Muscle of arm (tissue), 14 donors: ENCODE measurements at places on chromosomes 11 and 22. TPM values are rescaled to one million over a fixed set of nuclear protein-coding genes. Genes with fewer than 3 reads are reported as not detected.

- DNase-seq, result no peak
These were observed 52.5 kb upstream of the A4GALT start for GRCh38 chr22:42773167-42773566.

- no peak for DNase-seq
These were observed 30.8 kb downstream of the PDGFB start for GRCh38 chr22:39214006-39214382.

GRCh38 chr22:44582016-44582415 is 84.0 kb upstream of the RTL6 start:
- DNase-seq, result no peak

GRCh38 chr11:35326266-35326879 is 93.0 kb downstream of the SLC1A2 start:
- DNase-seq, result no peak

- no peak for DNase-seq
These were observed 19.9 kb downstream of the MADD start for GRCh38 chr11:47289856-47290255.

GRCh38 chr11:86408845-86409244 is 34.2 kb downstream of the CCDC81 start:
- DNase-seq, result no peak

DNA sequence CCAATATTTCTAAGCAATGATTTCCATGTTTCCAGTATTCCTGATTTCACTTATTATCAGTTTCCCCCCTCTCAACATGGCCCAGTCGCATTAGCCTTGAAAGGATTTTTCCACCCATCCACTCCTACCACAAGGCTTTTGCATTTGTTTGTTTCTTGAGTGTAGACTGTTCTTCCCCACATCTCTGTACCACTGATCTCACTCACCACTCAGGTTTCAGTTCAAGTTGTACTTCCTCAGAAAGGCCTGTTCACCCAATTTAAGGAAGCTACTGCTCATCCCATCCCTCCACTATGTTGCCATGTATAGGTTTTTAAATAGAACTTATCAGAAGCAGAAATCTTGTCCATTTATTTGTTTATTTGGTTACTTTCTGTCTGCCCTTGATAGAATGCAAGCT is 472.3 kb downstream of the FAM181B start:
- no peak for DNase-seq

GRCh38 chr11:13140028-13140870 is 131.1 kb downstream of the RASSF10 start:
- DNase-seq, result no peak

DNA sequence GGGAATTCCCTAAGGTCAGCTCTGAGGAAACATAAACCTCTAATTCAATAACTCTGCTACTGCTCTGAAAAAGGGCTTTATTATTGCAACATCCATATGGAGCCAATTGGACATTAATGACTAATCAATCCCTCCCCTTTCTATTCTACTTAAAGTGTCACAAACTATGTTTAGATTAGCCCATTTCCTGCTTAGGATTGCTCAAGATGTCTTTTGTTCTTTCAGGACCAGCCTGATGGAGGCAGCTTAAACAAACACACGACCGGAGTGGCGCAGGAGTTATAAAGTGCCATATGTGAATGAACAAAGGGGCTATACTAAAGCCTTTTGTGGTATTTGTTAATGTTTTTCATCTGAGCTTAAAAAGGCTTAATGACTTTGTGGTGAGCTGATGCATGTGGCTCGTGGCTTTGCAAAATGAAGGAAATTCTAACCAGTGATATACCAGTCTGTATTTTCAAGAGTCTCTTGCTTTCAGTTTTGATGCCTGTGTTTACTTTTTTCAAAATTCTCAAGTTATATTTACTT is 354.4 kb downstream of the SOX6 start:
- no peak for DNase-seq

GRCh38 chr22:20015971-20016733 is 471 bp downstream of the ARVCF start:
- no peak for DNase-seq

- no peak for DNase-seq
These were observed 79.7 kb downstream of the KIRREL3 start for GRCh38 chr11:126920833-126921232.

- no peak for DNase-seq
These were observed 146.8 kb upstream of the TTC12 start for GRCh38 chr11:113167599-113167998.

The AIP gene
- polyA plus RNA-seq, result 34.3 TPM

DNA sequence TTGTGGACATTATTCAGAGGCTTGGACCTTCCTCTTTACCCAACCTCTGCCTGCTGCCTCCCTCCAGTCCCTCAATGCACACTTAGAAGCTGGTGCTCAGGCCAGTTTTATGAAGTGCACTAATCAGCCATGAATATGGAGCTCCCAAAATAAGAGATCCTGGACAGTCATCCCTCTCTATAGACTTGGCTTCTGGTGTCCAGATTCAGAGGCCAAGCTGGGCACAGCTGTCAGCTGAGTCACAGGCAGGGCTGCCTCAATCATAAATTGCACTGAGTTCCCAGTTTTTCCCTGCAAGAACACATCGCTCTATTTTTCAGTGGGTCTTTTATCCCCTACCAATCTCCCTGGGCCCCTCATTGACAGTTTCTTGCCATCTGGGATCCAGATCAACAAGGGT is 161.7 kb upstream of the CADM1 start:
- DNase-seq, result no peak

DNA sequence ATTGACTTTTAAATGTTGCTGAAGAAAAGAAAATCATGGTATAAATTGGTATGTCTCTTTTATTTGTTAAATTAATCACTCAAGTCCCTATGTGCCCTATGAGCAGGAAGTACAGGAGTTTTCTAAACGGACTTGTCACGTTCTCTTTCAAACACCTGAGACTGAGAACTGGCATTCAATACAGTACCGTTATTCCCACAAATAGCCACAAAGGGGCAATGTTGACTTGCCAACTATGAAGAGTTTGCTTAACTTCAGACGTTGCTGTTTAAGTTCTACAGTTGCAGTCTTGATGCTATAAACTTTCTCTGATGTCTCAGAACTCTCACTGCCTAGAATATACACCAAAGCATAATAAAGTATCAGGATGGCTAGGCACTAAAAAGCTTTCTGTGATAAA is 7.6 kb downstream of the OR56A1 start:
- peak; percentile 1 for DNase-seq

DNA sequence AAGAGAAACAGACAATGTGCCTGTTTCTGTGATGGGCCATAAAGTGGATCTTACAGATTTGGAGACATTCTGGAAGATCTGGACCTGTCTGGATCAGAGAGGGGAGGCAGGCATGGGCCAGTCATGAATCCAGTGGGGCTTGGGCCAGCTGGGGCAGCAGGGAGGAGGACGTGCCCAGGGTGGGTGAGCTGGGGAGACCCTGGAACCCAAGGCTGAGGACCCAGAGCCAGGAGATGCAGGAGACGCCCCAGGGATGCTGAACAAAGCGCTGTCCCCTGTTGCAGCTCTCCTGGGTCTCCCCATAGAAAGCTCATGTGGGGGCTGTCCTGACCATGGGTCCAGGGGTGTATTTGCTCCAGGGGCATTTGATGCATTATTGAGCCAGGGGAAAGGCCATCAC is 1.5 kb upstream of the APOBEC3A start:
- no peak for DNase-seq

The PRR33 gene
- polyA plus RNA-seq, result not detected

The WT1 gene
- polyA plus RNA-seq, result not detected

- no peak for DNase-seq
These were observed 68.5 kb downstream of the ARFGAP2 start for GRCh38 chr11:47108214-47108613.

The USH1C gene
- polyA plus RNA-seq, result 0.48 TPM

- DNase-seq, result no peak
These were observed 5.9 kb upstream of the TBX1 start for GRCh38 chr22:19754701-19755144.

- no peak for DNase-seq
These were observed 959 bp upstream of the GP1BB start for GRCh38 chr22:19722178-19722981.

DNA sequence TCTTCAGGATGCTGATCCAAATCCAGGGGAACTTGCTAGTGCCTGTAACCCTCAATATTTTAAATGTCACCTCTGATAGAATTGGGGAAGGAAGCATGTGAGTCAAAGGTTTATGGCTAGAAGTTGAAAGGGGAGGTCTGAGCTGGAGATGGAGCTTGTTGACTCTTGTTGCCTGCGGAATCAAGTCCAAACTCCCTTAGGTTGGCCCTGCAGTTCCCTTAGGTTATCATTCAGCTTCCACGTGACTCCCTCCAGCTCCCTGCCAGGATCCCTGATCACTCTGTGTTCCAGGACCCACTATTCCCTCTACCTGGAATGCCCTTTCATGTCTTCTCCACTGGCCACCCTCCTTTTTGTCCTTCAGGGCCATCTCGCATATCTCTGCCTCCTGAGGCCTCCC is 26.2 kb upstream of the LIPT2 start:
- DNase-seq, result no peak

- DNase-seq, result no peak
These were observed 139.4 kb downstream of the ATG16L2 start for GRCh38 chr11:72953637-72954036.

- DNase-seq, result no peak
These were observed 597 bp upstream of the PLXNB2 start for GRCh38 chr22:50307890-50308596.

DNA sequence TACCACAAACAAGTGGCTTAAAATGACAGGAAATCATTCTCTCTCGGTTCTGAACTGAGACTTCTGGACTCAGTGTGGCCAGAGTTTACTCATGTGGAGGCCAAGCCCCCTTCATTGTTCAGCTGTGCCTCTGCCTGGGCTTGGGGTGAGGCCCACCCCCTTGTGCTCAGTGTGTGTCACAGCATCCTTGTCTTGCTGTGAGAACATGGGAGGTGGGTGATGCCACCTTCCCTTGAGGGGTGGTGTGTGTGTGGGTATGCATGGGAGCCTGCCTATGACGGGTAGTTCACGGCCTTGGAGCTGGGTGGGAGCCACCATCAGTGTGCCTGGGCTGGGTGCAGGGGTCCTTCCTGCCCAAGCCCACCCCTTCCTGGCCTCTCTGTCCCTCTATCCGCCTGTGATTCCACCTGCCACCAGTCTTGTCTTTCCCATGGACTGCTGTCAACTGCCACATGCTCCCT is 101.7 kb downstream of the MORC2 start:
- DNase-seq, result no peak

The TMEM126B gene
- 52.6 TPM for polyA plus RNA-seq

GRCh38 chr22:20503816-20504215 is 3.6 kb upstream of the MED15 start:
- DNase-seq, result no peak

GRCh38 chr11:10305964-10306918 is 1.4 kb downstream of the ADM start:
- no peak for DNase-seq

DNA sequence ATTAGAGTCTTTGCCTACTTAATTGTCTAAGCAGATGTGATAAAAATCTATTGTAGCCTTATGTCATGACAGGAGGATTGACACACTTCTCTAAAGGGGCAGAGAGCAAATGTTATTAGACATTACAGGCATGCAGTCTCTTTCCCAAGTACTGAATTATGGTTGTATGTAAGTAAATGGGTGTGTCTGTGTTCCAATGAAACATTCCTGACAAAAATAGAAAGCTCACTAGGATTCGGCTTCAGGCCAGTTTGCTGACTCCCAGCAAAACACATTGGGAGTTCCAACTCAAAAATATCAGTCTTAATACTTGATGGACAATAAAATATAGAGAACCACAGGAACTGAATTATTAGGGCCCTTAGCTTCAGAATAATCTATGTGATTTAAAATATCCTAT is 1480.4 kb downstream of the FAM181B start:
- peak; percentile 59 for DNase-seq
